ENCODE measurements at places on chromosomes 4 and X.

DNA sequence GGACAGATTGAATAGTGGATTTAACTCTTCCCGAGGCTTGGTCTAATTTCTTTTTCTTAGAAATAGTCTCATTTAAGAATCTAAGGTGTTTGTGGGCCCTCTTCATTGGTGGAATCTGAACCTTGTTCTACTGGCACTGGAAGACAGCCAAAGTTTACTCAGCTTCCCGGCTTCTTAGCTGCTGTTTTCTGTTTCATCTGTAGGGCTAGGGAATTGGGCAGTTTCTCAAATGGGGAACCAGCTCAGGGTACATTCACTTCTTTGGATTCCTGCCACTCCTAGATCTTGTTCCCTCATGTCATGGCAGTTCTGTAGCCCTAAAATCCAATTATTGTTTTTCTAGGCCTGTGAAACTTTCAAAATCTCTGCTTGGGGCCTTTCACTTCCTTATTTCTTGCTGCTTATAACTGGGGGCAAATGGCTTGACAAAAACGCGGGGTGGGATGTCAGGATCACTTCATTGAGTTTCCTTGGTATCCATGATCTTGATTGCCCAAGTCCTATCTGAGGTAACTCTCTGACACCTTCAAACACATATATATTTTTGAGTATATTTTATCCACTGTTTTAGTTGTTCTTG, 985.0 kb downstream of the C4orf33 start:
- peak; percentile 57 for DNase-seq

DNA sequence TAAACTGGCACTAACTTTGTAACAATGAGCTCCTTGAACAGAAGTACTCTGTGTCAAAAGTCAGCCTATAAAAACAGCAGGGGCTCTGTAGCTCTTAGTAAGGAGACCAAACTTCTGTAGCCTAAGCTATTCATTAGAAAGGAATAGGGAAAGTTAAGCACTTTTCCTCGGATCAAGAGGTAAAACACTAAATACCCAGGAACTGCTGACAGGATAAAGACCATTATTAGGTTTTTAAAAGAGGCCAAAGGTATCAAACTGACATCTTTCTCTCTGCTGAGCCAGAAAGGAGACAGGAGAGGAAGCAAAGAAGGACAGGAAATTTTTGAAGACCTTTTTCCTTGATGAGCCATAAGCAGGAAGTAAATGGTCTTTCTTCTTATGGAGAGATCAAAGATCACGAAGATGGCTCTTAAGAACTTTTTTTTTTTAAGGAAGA, 31.9 kb downstream of the ANAPC10 start:
- DNase-seq, result peak; percentile 54

- DNase-seq, result no peak
Observed at GRCh38 chr4:39308611-39309010, 57.6 kb downstream of the RFC1 start.

GRCh38 chr4:89270792-89271191, 36.8 kb downstream of the GPRIN3 start:
- DNase-seq, result no peak

- DNase-seq, result no peak
Observed at GRCh38 chr4:85772470-85772869, 297.5 kb downstream of the ARHGAP24 start.

DNA sequence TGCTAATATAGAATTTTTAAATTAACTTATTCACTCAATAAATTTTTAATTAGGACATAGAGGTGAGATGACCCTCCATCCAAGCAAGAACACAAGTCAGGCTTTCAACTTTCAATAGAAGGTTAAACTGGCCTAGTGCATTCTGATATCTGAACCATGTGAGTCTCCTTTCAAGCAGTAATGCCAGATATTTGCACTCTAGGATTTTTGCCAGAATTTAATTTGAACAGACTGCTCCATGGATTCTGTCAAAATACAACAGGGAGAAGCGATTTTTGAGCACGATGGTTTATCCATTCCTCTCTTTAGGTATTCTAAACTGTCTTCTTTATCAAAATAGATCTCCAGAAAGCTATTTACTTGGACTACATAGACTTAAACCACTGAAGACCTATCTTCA, 72.0 kb upstream of the DCLK2 start:
- DNase-seq, result no peak

- DNase-seq, result no peak
Observed at GRCh38 chr4:78323439-78323838, 228.1 kb upstream of the ANXA3 start.

- no peak for DNase-seq
Observed at GRCh38 chr4:8503801-8504200, 63.2 kb downstream of the TRMT44 start.

DNA sequence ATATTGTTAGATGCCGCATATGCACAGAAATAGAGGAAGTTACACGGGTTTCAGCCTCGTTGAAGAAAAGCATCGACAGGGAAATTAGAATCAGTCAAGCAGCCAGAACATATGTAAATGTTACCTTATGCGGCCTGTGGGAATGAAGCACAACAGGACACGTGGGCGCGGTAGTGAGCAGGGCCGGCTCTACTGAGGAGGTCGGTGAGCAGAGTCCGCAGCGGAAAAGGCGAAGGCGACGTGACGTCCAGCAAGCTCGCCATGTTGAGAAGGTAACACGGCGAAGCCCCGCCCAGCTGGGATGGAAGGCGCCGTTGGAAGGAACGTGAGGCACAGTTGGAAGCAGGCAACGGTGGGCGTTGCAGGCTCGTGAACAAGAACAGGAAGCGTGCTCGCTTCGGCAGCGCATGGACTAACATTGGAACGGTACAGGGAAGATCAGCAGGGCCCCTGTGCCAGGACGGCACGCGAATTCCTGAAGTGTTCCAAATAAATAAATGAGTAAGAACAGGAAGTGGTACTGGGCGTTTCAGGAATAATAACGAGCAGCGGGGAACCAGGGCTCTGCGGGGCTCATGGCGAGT, 54.6 kb downstream of the MTNR1A start:
- no peak for DNase-seq

DNA sequence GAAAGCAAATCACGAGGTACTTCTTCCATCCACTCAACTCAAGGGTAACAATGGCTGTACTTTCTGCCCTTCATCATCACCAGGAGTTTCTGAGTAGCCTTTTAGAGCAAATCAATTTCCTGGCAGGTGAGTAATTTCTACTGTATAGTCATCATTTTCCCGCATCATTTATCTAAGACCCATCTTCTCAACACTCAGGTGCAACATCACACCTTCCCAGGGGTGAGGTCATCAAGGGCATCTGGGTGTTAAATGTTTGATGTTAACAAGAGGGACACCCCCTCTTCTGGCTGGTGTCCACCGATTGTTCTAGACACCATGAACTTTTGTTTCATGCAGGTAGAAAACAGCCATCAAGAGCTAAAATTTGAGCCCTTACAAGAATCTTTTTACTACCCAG, 313.4 kb upstream of the MAGEB2 start:
- DNase-seq, result no peak

DNA sequence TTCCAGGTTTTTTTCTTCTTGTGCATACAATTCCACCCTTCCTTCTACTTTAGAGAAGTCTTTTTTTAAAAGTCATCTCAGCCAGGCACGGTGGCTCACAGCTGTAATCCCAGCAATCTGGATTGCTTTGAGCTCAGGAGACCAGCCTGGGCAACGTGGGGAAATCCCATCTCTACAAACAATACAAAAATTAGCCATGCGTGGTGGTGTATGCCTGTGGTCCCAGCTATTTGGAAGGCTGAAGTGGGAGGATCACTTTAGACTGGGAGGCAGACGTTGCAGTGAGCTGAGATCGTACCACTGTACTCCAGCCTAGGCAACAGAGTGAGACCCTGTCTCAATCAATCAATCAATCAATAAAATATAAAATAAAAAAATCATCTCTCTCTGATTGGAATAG, 14.8 kb downstream of the ELOVL6 start:
- peak; percentile 88 for DNase-seq

GRCh38 chr4:5209862-5210261, 158.6 kb downstream of the STK32B start:
- no peak for DNase-seq

GRCh38 chr4:126051689-126052424, 737.1 kb downstream of the FAT4 start:
- DNase-seq, result peak; percentile 54

GRCh38 chrX:39203427-39203826, 402.2 kb downstream of the MID1IP1 start:
- DNase-seq, result no peak

- DNase-seq, result peak; percentile 77
Observed at GRCh38 chr4:83267121-83267829, 17.3 kb downstream of the COQ2 start.

DNA sequence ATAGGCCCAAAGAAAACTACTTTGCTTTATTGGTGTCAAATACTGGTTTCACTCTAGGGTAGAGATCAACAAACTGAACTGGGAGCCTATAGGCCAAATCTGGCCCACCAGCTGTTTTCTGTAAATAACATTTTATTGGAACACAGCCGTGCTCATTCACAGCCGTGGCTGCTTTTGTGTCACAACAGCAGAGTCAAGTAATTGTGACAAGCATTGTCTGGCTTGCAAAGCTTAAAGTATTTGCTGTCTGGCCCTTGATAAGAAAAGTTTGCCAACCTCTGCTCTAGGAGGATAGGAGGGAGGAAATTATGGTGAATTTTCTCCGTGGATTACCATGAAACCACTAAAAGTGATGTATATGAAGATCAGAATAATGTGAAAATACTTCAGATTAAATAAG, 53.4 kb downstream of the GPAT3 start:
- DNase-seq, result no peak

DNA sequence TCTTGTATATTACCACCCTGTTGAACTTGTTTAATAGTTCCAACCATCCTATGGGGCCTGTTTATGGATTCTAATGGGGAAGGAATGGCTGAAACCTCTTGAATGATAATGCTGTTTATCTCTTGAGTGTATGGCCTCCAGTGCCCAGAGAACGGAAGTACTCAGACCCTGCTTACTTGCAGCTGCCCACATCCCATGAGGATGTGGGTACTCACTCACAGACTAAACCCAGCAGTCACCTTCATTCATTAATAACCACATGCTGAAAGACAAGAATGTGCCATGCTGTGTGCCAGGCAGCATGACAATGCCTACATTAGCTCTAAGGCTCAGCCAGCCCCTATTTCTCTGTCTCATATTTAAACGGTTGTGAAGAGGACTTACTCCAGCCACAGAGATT, 5.9 kb upstream of the ARMCX5 start:
- no peak for DNase-seq

GRCh38 chr4:1851575-1852410, 4.2 kb downstream of the LETM1 start:
- DNase-seq, result peak; percentile 77

GRCh38 chr4:98687876-98688275, 29.5 kb upstream of the TSPAN5 start:
- no peak for DNase-seq

DNA sequence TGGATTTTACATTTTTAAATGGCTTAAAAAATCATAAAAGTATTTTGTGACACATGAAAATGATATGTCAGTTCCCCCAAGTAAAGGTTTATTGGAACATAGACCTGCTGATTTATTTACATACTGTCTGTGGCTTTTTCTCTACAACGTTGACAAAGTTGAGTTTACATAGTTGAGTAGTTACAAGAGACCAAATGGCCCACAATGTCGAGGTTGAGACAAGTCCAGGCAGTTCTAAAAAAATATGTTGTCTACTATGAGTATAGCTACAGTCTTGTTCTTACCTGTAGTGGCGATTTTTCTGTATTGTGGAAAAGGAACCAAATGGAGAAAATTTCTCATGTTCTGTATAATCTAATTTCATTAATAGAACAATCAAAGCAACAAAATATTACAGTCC, 163.2 kb downstream of the FRAS1 start:
- DNase-seq, result no peak

- peak; percentile 57 for DNase-seq
Observed at GRCh38 chr4:107261241-107261874, 225.2 kb upstream of the DKK2 start.

GRCh38 chrX:102966701-102967100, 29.6 kb downstream of the RAB40AL start:
- no peak for DNase-seq

DNA sequence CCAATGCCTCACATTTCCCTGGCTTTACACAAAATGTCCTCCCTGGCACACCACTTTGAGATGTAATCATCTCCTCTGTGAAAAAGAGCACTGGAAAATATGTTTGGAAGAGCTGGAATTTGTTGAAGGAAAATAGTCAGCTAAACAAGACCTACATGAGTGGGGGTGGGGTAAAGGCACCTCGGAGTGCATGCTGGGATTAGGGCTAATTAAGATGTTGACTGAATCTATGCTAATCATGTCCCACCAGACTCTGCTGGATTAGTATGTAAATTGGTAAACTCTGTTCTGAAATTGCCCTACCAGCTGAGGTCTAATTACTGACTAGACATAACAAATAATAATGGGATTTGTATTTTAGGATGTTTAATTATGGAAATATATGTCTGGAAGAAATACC, 46.8 kb upstream of the MID1 start:
- no peak for DNase-seq

- no peak for DNase-seq
Observed at GRCh38 chr4:145722561-145722960, 42.6 kb downstream of the C4orf51 start.

DNA sequence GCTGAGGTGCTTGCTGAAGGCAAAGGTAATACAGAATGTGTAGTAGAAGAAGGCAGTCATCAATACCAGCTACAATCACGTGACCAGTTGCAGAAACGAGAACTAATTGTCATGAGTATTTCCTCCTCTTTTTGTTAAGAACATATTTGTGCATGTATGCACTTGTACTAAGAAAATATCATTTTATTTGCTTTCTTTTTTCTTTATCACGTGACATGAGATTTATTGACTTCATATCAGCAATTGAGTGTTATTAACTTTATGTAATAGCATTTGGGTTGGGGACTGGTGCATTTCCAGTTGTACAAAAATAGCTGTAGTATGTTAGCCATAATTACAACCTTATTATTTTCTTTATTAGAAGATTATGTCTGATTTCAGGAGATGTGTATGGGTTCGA, 90.0 kb downstream of the MAGEE1 start:
- no peak for DNase-seq

GRCh38 chrX:20479896-20480295, 213.2 kb upstream of the RPS6KA3 start:
- DNase-seq, result no peak

- peak; percentile 49 for DNase-seq
Observed at GRCh38 chrX:44459501-44459900, 83.2 kb downstream of the FUNDC1 start.

GRCh38 chr4:76486588-76487276, 51.7 kb downstream of the SHROOM3 start:
- peak; percentile 11 for DNase-seq

- DNase-seq, result peak; percentile 44
Observed at GRCh38 chr4:137754652-137755471, 222.6 kb upstream of the PCDH18 start.

All from renal cortical epithelial cell (primary cell).